ENCODE measurements at places on chromosomes 4 and X. TPM values are rescaled to one million over a fixed set of nuclear protein-coding genes. Genes with fewer than 3 reads are reported as not detected.

TMPRSS11B gene
- total RNA-seq, result 0.21 TPM

CPXCR1 gene
- not detected for total RNA-seq

MAGEB10 gene
- total RNA-seq, result not detected

KLHL5 gene
- 74.2 TPM for total RNA-seq

SERTM2 gene
- total RNA-seq, result not detected

SLC30A9 gene
- 62.7 TPM for total RNA-seq

REPS2 gene
- 1.3 TPM for total RNA-seq

TCEANC gene
- total RNA-seq, result 1.9 TPM

TMEM47 gene
- total RNA-seq, result 25.1 TPM

CXCL10 gene
- 13.0 TPM for total RNA-seq

IL15 gene
- total RNA-seq, result 5.5 TPM

CLGN gene
- total RNA-seq, result 95.7 TPM

DACH2 gene
- 0.21 TPM for total RNA-seq

PF4V1 gene
- total RNA-seq, result not detected

GAGE12E gene
- not detected for total RNA-seq

ETDB gene
- total RNA-seq, result not detected

CXorf58 gene
- not detected for total RNA-seq

MAP9 gene
- 9.4 TPM for total RNA-seq

CXCL11 gene
- 2.2 TPM for total RNA-seq

EIF1AX gene
- 28.2 TPM for total RNA-seq

GSPT2 gene
- 1.3 TPM for total RNA-seq

PIGA gene
- 20.0 TPM for total RNA-seq

LDB2 gene
- total RNA-seq, result 0.24 TPM

SLITRK4 gene
- total RNA-seq, result 5.3 TPM

ABLIM2 gene
- 4.6 TPM for total RNA-seq

ASB12 gene
- total RNA-seq, result not detected

FAM53A gene
- 3.6 TPM for total RNA-seq

All from tracheal epithelial cell (primary cell).